ENCODE measurements at places on chromosomes 4 and X. TPM values are rescaled to one million over a fixed set of nuclear protein-coding genes. Genes with fewer than 3 reads are reported as not detected.

GAGE12H gene
- total RNA-seq: not detected

SPARCL1 gene
- total RNA-seq: 225 TPM

GPRIN3 gene
- 1.6 TPM for total RNA-seq

CT45A3 gene
- not detected for total RNA-seq

TMPRSS11F gene
- total RNA-seq: not detected

KIT gene
- total RNA-seq: 0.62 TPM

AKAP14 gene
- not detected for total RNA-seq

CITED1 gene
- not detected for total RNA-seq

DGAT2L6 gene
- total RNA-seq: not detected

ZMAT1 gene
- 1.1 TPM for total RNA-seq

PAGE2 gene
- total RNA-seq: not detected

SOWAHB gene
- total RNA-seq: not detected

ANKRD17 gene
- 59.9 TPM for total RNA-seq

AFM gene
- 0.55 TPM for total RNA-seq

HTR2C gene
- not detected for total RNA-seq

AVPR2 gene
- 1.7 TPM for total RNA-seq

TRPC5OS gene
- not detected for total RNA-seq

SLC34A2 gene
- not detected for total RNA-seq

USP26 gene
- total RNA-seq: not detected

LANCL3 gene
- 0.25 TPM for total RNA-seq

KLF8 gene
- total RNA-seq: 2.5 TPM

TEX11 gene
- total RNA-seq: not detected

NOX1 gene
- total RNA-seq: not detected

PALLD gene
- total RNA-seq: 439 TPM

ARHGAP4 gene
- total RNA-seq: 4.3 TPM

NAP1L5 gene
- total RNA-seq: 2.9 TPM

ARHGAP36 gene
- total RNA-seq: 0.41 TPM

SPATA4 gene
- 0.29 TPM for total RNA-seq

ATP8A1 gene
- 23.8 TPM for total RNA-seq

TRAM1L1 gene
- 0.18 TPM for total RNA-seq

TMEM255A gene
- total RNA-seq: 0.56 TPM

DUSP9 gene
- total RNA-seq: not detected

CENPI gene
- not detected for total RNA-seq

SLITRK4 gene
- total RNA-seq: 40.9 TPM

MBNL3 gene
- 2.8 TPM for total RNA-seq

NEIL3 gene
- not detected for total RNA-seq

SPANXA2 gene
- not detected for total RNA-seq

MAGEE1 gene
- total RNA-seq: 0.56 TPM

NIPAL1 gene
- 0.07 TPM for total RNA-seq

AFF2 gene
- total RNA-seq: 1.0 TPM

SPANXA1 gene
- total RNA-seq: not detected

ARX gene
- 3.7 TPM for total RNA-seq
